Globus pallidus (tissue), 1 donor: ENCODE measurements at places on chromosomes 7 and 10.

DNA sequence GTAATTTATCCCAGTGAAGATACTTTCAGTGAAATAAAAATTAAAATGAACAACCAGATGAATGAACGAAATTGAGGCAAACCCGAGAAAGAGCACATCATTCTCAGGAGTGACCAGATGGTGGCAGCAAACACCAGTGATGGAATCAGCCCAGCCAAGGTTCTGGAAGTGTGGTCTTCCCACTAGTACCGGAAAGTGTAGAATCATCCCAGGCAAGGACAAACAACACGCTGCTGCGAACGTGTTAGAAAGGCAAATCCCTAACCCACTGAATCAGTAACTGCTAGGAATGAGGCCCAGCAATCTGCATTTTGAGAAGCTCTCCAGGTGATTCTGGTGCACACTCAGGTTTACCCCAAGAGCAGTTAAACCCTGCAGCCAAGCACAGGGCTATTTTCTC is 15.5 kb upstream of the SLC18A3 start:
- peak; percentile 14 for DNase-seq

DNA sequence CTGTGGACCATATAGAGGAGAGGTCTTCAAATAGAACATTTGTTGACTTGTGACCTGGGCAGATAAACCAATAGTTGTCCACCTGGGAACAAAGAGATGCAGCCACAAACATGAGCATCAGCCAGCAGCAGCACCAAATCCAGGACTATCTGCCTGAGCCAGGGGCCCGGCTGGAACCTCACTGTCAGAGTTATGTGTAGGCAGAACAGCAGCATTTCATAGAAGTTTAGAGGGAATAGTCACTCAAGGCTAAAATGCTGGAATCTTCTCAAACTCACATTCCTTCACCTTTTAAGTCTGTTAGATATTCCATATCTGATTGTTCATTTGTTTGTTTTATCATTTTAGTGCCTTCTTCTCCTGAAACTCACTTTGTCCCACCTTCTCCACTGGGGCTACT is 72.2 kb upstream of the IL6 start:
- no peak for DNase-seq

- DNase-seq, result no peak
These were observed 2.5 kb upstream of the TMEM26 start for GRCh38 chr10:61455656-61456055.

GRCh38 chr10:43069579-43069978 is 7.3 kb upstream of the RET start:
- DNase-seq, result no peak

DNA sequence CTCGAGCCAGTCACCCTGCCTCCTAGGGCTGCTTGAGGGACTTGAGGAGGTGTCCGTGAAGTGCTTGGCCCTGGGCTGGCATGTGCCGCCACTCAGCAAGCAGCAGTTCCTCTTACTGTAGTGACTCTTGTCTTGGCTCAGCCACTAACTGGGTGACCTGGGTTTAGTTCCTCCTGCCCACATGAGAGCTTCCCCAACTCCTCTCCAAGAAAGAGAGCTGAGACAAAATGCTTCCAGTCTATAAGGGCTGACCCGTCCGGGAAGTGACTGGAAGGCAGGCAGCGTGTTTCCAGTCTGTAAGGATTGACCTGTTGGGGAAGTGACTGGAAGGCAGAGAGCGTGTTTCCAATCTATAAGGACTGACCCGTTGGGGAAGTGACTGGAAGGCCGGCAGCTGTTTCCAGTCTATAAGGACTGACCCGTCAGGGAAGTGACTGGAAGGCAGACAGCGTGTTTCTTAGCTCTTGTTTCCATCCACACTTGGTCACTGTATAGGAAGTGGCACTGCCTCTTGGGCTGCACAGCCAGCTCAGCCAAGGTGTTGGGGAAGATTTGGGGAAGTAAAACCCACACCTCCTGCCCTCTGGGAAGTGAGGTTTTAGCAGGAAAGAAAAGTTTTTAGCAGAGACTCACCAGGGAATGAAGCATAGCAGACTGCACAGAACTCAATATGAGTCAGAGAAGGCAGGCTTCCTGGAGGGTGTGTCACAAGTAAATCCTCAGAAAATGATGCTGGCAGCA is 53.3 kb upstream of the PPIF start:
- peak; percentile 68 for DNase-seq

GRCh38 chr7:257647-257992 is 32.4 kb upstream of the FOXL3 start:
- DNase-seq, result no peak

DNA sequence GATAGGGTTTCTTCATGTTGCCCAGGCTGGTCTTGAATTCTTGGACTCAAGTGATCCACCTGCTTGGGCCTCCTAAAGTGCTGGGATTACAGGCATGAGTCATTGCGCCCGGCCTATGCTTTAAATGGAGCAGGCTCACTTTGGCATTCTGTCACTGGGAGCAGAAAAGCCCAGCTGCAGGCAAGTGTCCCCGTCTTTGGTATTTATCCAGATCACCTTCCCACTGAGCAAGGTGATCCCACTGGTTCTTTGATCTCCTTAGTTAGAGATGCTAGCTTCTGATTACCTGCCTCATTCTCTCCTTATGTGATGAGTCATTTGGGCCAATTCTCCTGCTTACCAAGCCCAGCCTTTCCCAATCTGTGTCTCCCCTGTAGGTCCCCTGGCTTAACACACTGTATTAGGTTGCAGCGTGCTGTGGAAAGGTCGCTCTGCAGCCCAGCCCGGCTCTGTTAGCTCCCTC is 39.3 kb downstream of the SPDYE5 start:
- DNase-seq, result no peak

DNA sequence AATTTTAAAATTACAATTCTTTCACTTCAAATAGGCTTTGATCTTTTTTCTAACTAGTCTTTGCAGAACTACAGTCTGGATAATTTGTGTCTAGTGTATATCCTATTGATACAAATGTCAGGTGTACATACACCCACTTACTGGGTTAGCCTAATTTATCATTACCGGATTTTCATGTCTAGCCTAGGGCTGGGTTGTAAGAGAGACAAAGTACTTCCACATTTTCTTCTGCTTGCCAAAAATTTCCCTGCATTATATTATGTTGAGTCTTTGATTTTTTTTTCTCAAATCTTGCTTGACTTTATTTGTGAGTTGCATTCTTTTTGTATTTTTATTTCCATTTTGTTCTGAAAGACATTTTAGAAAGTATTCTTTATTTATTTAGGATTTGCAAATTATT is 284.8 kb upstream of the FZD8 start:
- no peak for DNase-seq

- DNase-seq, result no peak
These were observed 12.5 kb downstream of the GPER1 start for GRCh38 chr7:1100386-1100785.

DNA sequence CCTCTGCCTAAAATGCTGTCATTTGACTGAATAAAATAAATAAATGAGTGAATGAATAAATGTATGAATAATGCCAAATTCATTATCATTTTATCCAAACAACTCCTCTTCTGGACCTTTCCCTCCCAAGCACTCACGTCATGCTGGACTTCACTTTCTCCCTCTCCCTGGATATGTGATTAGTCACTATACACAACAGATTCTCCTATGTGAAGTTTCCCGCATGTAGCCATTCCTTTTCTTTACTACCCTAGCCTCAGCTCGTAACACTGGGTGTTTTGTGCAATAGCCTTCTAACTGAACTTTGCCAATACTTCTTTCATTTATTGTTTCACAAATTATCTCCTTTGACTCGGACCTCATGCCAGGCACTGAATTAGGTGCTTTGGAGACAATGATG is 87.6 kb upstream of the IL6 start:
- DNase-seq, result no peak

DNA sequence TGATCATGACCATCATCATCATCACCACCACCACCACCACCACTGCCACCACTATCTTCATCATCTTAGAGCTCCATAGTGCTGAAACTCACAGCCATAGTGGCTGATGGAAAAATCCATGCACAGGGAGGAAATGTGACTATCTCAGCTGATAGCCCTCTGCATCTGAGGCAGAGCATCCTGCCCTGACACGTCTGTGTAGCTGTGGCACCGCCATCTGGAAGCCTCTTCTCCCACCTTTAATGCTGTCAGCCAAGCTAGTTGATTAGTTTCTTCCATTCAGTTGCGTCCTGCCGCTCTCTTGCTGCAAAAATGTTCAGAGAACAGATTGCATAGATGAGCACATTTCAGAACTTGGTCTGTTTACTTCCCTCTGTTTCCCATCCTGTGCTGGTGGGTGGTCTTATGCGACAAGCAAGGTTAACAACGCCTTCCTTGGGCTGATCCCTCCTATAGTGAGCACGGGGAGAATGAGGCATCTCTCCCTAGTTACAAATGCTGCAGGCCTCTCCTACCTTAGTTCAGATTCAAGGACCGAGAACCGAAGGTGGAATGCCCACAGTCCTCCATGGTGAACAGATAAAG is 478.6 kb downstream of the PLXNA4 start:
- no peak for DNase-seq

DNA sequence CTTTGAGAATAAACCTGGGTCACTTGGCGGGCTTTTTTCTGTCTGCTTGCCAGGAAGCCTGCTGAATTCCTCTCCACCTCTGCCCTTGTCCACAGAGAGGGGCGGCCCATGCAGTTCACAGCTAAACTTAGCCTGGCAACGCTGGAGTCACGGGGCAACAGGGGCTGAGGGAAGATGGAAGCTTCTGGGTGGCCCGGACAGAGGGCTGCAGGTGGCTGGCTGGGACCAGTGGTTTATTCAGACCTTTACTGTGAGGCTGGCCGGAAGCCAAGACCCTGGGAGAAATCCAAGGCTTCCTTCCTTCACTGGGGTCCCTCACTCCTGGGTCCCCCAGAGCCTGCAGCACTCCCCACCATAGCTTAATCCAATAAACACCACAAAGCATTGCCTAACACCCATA is 17.0 kb downstream of the ITPRIP start:
- no peak for DNase-seq

DNA sequence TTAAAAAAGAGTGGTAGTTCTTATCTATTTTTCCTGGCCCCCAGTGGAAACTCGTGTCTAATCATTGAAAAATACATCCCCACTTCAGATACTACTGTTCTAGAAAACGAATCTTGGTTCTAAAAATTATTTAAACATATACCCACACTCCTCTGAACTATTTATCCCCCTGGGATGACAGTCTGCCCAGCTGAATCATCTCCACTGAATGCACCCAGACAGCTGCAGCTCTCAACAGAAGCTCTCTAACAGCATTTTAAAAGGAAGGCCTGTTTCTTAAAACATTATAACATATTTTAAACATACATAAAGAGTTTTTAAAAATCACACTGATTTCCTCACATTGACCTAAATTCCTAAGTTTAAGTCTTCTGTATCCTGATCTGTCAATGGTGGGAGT is 544.6 kb upstream of the PHF14 start:
- peak; percentile 29 for DNase-seq

GRCh38 chr10:117721873-117722272 is 179.3 kb downstream of the EMX2 start:
- DNase-seq, result no peak

GRCh38 chr10:42941790-42942189 is 135.1 kb upstream of the RET start:
- no peak for DNase-seq

GRCh38 chr7:155996718-155997280 is 184.5 kb upstream of the SHH start:
- DNase-seq, result no peak

DNA sequence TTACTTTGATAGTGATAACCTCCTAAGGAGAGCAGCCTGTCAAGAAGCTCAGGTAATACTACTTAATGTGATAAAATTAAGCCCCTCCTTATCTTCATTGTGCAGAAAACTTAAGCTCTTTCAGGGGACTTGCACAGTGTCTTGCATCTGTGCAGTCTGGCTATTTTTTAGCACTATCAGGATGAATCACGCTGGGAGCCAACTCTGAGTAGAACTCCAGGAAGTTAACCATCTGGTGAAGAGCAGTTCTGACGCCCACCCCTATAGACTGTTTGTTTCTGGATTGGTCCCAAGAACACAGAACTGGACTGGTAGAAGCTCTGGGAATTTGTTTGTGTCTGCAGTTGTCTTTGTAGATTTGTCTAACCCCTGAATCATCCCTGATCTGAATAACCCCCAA is 41.9 kb downstream of the AGK start:
- no peak for DNase-seq

- no peak for DNase-seq
These were observed 556.7 kb downstream of the TYW1 start for GRCh38 chr7:67553378-67553777.

GRCh38 chr10:58412502-58412961 is 27.3 kb downstream of the TFAM start:
- no peak for DNase-seq

DNA sequence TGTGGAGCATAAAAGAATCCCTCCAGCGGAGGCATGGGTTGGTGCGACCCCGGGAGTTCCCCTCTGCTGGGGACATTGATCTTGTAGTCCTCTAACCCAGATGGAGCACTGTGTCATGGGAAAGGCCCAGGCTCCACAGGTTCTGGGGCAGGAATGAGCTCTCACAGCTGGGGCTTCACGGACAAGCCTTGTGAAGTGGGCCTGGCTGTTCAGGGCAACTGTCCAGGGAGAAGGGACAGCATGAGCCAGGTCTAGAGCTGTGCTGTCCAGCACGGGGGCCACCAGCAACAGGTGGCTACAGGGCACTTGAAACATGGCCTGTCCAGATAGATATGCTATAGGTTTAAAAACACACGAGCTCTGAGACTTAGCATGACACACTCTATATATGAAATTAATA is 11.4 kb downstream of the GPR26 start:
- DNase-seq, result no peak

DNA sequence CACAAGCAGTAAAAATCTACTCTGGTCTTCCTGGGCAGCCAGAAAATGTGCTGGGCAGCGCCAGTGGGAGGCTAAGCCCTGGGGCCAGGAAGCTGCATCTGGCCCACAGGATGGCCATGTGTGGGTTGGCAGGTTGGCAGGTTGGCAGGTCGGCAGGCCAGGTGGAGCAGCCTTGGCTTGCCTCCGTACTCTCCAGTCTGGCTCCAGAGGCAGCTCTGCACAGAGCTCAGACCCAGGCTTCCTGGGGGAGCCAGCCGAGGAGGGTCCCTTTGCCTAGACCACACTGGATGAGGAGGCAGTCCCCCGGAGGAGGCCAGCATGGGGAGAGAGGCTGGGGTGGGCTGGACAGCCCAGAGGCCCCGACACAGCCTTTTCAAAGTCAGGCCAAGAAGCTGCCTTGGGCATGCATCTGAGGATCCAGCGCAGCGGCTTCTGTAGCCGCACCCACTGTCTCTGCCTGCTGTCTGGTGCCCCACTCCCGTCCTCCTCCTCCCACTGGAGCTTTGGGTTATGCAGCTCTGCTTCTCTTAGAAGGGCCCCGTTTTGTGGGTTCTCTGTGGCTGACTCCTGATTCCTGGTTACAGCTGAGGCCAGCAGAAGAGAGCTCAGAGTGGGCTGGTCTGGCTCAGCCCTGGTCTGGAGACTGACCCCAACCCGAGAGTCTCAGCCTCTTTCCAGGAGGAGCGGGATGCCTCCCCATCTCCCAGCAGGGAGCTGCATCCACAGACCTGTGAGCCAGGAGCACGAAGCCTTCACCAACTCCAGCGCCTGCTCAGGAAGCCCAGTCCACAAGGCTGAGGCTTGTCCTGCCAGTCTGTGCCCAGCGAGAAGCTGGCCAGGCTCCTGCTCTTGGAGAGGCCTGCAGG is 44.6 kb downstream of the CFAP46 start:
- no peak for DNase-seq
